ENCODE measurements at places on chromosomes 12 and 14.
A peak's percentile ranks its signal among the peaks of the same experiment; 100 is the strongest.

- no peak overlapping the region for H3K27ac ChIP-seq
- H3K36me3 ChIP-seq, result no peaks in the 10 kb centered on the region
- H3K27me3 ChIP-seq, result no peaks in the 10 kb centered on the region
Observed at GRCh38 chr14:105072381-105072861, 7.2 kb upstream of the GPR132 start.

DNA sequence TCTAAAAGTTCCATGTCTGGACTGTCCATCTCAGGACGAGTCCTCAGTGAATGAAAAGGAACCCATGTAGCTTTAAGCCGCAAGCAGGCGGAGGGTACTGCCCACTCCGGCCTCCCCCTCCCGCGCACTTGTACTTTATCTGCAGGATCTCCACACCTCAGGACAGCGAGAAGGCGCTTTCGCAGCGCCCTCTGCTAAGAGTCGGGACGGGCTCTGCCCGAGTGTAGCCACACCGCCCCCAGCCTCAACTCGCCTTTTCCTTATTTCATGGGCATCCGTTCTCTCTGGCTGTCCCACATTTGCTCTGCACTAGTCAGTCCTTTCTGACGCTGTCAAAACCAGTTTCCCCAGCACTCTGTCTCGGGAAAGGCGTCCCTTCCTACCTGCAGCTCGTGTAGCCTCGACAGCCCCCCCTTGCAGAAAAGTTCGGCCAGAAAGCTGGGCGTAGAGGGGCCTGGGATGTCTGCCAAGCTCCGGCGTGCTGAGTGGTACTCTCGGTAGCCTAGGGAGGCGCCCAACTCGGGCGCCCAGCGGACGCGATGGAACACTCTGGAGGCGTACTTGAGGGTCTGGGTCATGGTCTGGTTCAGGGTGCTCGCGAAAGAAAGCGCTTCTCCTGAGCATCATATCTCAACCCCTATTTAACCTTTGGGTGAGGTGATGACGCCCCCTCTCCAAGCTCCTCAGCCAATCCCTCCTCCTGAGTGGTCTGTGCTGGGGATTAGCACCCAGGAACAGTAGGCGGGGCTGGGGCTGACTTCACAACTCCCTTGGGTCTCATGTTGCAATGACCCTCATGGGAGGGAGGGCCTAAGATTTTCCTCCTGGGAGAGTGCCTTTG lies at the start of gene CYP27B1:
Gene CYP27B1 (minus strand): TSS at position 615 of the 841 bp plus-strand sequence. CDS start 37 bp downstream, at position 578.
- peak; percentile 81 for DNase-seq
- H3K27me3 ChIP-seq, result peaks cover 19% of the 10 kb centered on the region
- no peak within 1 kb of the TSS for H3K27ac ChIP-seq
- peaks cover 2% of the 10 kb centered on the region for H3K36me3 ChIP-seq
- peaks cover 9% of the 10 kb centered on the region for H3K4me1 ChIP-seq

DNA sequence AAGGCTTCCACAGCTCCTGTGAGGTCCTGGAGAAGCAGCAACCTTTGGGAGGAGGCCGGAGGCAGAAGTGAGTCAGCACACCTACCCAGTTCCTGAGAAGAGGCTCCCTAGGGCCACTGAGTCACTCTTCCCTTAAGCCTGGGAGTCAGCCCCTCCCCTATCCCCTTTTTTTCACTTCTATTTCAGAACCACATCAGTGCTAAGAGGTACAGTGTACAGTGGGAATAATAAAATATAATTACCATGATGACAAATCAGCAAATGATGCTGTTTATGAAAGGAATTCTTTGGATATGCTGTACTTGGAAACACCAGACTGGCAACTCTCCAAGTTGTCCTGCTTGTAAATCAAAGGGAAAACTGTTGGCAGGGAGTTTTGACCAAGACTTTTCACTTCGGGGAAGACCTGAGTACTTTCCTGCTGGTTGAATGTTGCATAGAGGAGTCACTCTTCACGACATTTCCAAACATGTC lies 7.8 kb upstream of the TBPL2 start:
- DNase-seq, result peak; percentile 39
- H3K27ac ChIP-seq, result no peak overlapping the region
- no peaks in the 10 kb centered on the region for H3K36me3 ChIP-seq
- H3K27me3 ChIP-seq, result no peaks in the 10 kb centered on the region

DNA sequence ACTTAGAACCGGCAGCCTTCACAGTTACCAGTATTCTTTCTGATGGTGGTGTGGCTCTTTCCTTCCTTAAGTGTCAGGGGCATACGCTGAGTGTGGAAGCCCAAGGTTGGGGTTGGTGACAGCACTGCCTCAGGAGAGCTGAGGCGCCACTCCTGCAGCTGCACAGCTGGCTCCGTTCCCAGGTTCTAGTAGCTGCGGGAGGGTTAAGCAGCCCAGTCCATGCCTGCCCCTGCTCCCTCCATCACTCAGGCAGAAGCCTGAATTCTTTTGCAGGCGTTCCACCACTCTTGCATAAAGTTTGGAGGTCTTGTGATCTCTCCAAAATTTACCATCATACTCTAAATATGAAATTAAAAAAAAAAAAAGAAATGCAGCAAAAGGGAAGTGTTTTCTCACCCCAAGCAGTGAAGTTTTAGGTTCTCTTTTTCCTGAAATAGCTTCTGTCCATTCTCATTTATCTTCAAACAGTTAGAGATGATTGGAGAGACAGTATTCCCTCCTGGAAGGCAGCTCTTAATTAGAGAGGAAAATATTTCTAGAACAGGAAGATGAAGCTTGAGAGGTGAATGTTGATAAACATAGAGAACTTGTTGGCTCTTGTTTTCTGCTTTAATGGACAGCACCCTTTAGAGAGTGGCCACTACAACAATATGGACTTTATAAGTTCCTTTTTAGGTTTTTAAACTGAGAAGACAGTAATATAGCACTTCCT lies 136.1 kb downstream of the FGD4 start:
- no peaks in the 10 kb centered on the region for H3K27me3 ChIP-seq
- peak; percentile 33 for DNase-seq
- no peaks in the 10 kb centered on the region for H3K36me3 ChIP-seq
- H3K4me3 ChIP-seq, result no peak overlapping the region
- no peak overlapping the region for H3K27ac ChIP-seq

GRCh38 chr14:22112004-22112403 lies 438.4 kb upstream of the OR4E1 start:
- peak; percentile 24 for DNase-seq
- no peak overlapping the region for H3K4me3 ChIP-seq
- H3K27me3 ChIP-seq, result no peaks in the 10 kb centered on the region
- no peaks in the 10 kb centered on the region for H3K36me3 ChIP-seq
- H3K4me1 ChIP-seq, result no peaks in the 10 kb centered on the region

DNA sequence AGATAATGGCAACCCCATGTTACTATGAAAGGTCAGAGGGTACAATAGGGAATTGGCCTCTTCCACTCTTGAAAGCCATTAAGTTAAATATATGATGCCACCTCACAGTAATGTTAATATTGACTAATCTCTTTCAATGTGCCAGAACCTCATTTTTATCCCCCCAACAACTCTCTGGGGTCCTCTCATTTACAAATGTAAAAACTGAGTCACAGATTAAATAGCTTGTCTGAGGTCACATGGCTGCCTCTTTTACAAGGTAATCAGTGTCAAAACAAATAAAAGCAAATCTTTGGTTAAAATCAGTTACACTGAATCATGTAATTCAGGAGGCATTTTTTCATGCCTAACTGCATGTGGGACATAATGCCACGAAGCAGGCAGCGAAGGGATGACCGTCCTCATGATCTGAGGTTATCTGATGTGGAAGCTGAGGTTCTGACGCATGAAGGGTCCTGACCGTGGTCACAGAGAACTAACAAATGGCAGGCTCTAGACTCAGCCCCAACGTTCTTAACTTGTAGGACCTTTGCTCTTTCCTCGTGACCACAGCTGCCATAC lies 78.5 kb downstream of the PTPN21 start:
- no peak overlapping the region for H3K4me3 ChIP-seq
- H3K27me3 ChIP-seq, result no peaks in the 10 kb centered on the region
- no peak overlapping the region for H3K27ac ChIP-seq
- no peak for DNase-seq

DNA sequence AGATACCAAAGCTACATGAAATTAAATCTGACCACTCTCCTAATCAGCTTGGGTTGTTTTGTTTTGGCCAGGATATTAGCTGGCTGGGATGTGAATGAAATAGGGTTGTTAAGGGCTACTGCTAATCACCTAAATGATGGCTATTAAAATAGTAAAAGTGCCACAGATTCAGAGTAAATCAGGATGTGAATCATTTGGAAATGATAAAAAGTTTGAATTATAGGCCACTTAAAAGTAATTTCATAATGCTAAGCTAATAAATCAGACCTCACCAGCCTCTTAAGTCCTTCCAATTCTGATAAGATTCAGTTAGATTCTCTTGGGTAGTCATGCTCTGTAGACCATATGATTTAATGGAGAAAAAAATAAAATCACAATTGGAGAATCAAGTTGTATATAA lies 12.0 kb downstream of the HELB start:
- H3K27me3 ChIP-seq, result no peaks in the 10 kb centered on the region
- H3K27ac ChIP-seq, result no peak overlapping the region
- H3K4me3 ChIP-seq, result no peak overlapping the region

DNA sequence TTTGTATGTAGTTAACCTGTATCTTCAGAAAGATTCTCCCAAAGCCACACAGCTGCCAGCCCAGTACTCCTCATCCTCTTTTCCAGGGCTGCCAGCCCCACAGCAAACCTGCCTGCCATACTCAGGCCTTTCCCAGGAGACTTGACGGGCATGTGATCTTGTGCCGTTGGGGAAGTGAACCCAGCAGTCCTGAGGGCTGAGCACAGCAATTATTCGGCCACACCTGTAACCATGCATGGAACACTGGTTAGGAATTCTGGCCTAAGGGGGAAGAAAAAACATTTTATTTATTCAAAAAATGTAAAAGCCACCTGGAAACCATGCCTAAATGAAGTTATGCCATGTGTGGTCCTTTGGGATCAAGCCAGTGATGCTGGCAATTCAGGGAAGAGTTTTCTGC lies 145.3 kb downstream of the GRIN2B start:
- H3K36me3 ChIP-seq, result no peaks in the 10 kb centered on the region
- no peaks in the 10 kb centered on the region for H3K27me3 ChIP-seq
- no peaks in the 10 kb centered on the region for H3K4me1 ChIP-seq
- H3K27ac ChIP-seq, result no peak overlapping the region
- no peak overlapping the region for H3K4me3 ChIP-seq
- DNase-seq, result no peak

GRCh38 chr12:82425241-82425640 lies 66.9 kb downstream of the METTL25 start:
- peaks cover 4% of the 10 kb centered on the region for H3K4me1 ChIP-seq
- H3K4me3 ChIP-seq, result no peak overlapping the region
- DNase-seq, result peak; percentile 33
- no peaks in the 10 kb centered on the region for H3K27me3 ChIP-seq
- H3K36me3 ChIP-seq, result no peaks in the 10 kb centered on the region
- H3K27ac ChIP-seq, result no peak overlapping the region

- no peaks in the 10 kb centered on the region for H3K4me1 ChIP-seq
- no peak overlapping the region for H3K4me3 ChIP-seq
- H3K36me3 ChIP-seq, result no peaks in the 10 kb centered on the region
- H3K27ac ChIP-seq, result no peak overlapping the region
- DNase-seq, result no peak
Observed at GRCh38 chr12:90575995-90576394, 379.0 kb downstream of the CCER1 start.

GRCh38 chr12:72468505-72468904 lies 196.3 kb downstream of the TRHDE start:
- H3K4me1 ChIP-seq, result no peaks in the 10 kb centered on the region
- H3K4me3 ChIP-seq, result no peak overlapping the region
- no peak for DNase-seq
- H3K36me3 ChIP-seq, result no peaks in the 10 kb centered on the region
- H3K27ac ChIP-seq, result no peak overlapping the region

Data from mesendoderm (in vitro differentiated cells).